Foreskin keratinocyte (primary cell): ENCODE measurements at places on chromosomes 4 and X. TPM values are rescaled to one million over a fixed set of nuclear protein-coding genes. Genes with fewer than 3 reads are reported as not detected.

Gene INTS6L
- total RNA-seq, result 6.0 and 6.5 TPM in 2 replicates

Gene MED12
- total RNA-seq, result 12.8 and 14.9 TPM in 2 replicates

Gene TMPRSS11F
- 0.04 and 0.10 TPM in 2 replicates for total RNA-seq

Gene RTL5
- 0.14 TPM in 2 replicates for total RNA-seq

Gene DIPK2B
- not detected in 2 replicates for total RNA-seq

DNA sequence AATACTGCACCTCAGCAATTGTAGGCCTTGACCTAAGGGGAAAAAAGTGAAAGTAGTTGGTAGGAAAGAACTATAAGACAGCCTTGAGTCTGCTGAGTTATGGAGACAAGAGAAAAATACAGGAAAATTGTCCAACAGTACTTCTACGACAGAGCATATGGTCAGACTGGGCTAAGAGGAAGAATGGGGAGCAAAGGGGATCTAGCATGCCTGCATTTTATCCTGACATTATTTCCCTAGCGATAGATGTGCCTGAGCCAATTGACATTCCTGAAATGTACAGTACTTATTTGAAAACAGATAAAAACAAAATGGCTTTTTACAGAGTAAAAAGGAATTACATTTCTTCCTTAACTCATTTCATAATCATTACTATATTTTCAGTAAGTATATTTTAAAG, 22.2 kb downstream of the GUCY1A1 start:
- DNase-seq, result no peak

GRCh38 chr4:83625821-83626220, 89.9 kb downstream of the GPAT3 start:
- no peak for DNase-seq

DNA sequence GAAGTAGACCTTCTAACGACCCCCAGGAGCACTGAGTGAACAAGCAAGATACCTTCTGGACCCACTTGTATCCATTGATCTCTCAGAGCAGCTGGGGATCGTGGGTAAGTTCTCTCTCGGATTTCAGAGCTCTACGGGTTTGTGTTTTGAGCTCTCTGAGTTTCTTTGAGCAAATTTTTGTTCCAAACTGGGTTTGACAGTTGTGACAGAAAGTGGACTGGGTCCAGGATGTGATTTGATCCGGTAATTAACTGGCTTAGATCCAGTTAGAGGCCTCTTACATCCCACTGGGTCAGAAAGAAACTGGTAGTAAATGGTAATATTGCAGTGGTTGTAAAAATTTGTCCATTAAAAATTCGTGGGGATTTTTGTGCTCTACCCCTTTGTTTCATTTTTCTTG, 459.2 kb downstream of the INPP4B start:
- no peak for DNase-seq

DNA sequence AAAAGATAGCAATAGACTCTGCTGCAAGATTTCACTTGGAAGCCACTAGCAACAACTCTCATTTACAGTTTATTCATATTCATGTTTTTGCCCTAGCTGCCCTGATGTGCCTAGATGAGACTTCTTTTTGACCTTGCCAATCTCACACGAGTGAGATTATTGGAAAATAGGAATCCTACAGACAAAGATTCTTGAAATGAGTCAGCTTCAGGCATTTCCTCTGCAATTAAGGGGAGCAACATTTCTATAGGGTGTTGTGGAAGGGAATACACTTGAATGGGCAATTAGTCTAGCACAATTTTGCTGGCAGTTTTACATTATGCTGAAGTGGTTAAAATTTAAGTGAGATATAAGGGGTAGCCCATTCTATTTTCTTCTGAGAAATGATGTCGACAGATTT, 217.0 kb upstream of the FAT4 start:
- no peak for DNase-seq

- no peak for DNase-seq
These were observed 1.3 kb downstream of the SHOX start for GRCh38 chrX:631802-632365.

DNA sequence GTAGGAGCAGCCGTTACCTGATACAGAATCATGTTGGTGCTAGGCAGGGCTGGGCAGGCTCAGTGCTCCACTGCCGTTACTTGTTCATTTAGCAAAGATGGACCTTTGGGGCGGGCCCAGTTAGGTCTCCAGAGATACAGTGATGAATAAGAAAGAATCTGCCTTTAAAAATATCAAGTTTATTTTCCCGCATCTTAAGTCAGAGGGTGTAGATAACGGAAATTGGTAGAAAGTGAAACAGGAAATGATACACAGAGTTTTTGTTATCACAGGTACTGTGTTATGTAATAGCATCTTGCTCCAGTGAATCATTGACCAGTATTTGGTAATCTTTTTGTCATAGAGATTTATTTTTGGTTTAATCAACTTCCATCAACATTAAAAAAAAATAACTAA, 5.5 kb downstream of the TMEM131L start:
- DNase-seq, result no peak

DNA sequence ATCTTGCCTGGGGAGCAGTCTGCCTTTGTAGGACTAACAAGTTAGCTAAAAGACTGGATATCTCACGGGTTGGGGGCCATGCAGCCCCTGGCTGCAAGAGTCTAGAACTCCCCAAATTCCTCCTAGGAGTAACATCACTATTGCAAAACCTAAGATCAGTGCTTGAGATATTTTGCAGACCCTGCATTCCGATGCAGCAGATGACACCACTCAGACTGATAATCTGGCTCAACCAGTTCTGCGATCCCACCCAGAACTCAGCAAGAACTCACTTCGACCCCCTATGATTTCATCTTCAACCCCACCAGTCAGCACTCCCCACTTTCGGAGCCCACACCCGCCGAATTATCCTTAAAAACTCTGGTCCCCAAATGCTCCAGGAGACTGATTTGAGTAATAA, 834.0 kb downstream of the C4orf33 start:
- no peak for DNase-seq

- no peak for DNase-seq
These were observed 241.5 kb downstream of the SHOX start for GRCh38 chrX:872090-872489.
